RWPE2 (cell line): ENCODE measurements at places on chromosomes 11 and 22.
A peak's percentile ranks its signal among the peaks of the same experiment; 100 is the strongest.

GRCh38 chr11:103888541-103888951 lies 147.9 kb upstream of the DDI1 start:
- no peak for DNase-seq

DNA sequence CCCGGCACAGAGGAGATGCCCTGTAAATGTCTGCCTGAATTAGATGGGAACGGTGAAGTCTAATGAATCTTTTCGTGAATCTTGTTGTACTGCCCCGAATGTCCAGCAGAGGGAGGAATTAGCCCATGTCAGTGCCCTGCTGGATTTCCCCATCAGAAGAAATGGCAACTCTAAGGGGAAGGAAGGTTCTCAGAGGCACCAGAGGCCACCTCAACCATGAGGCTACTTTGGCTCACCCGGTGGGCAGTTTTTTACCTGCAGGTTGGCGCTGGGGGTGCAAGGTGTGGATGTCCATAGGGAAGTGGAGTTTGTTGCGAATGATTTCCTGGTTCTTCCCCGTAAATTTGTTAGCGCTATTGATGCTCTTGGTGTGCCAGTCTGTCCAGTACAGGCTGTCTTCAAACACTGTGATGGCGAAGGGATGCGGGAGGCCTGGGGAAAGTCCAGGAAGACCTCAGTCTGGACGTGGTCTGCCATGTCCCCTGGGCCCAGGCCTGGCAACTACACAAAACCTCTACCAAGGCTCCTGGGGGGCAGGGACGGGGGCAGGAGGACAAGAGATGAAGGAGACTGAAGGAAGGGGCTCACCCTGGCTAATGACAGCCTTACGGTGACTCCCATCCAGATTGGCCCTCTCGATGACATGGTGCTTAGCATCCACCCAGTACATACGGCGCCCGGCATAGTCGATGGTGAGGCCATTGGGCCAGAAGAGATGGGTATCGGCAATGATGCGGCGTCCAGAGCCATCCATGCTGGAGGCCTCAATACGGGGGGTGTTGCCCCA lies 28.5 kb downstream of the LRP4 start:
- no peak for DNase-seq

GRCh38 chr11:48032721-48033120 lies 52.4 kb downstream of the PTPRJ start:
- no peak for DNase-seq

DNA sequence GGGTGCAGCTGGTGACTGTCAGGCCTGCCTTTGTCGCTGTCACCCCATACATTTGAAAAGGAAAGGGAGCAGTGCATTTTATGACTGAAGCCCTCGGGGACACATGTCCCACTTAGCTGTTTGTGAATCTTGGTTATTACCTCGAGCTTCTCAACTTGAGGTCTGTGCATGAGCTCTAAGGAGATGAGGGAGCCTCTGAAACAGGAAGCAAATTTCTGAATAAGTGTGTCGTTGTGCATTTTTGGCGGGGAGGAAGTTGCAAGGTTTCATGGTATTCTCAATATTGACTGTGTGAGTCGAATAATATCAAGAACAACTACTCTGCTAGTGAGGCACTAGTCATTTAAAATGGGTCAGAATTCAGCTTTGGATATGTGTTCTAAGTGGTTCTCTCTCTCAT lies 149.7 kb upstream of the PLET1 start:
- no peak for DNase-seq

- peak; percentile 64 for DNase-seq
These were observed 468 bp downstream of the PATL1 start for GRCh38 chr11:59668188-59668949.

DNA sequence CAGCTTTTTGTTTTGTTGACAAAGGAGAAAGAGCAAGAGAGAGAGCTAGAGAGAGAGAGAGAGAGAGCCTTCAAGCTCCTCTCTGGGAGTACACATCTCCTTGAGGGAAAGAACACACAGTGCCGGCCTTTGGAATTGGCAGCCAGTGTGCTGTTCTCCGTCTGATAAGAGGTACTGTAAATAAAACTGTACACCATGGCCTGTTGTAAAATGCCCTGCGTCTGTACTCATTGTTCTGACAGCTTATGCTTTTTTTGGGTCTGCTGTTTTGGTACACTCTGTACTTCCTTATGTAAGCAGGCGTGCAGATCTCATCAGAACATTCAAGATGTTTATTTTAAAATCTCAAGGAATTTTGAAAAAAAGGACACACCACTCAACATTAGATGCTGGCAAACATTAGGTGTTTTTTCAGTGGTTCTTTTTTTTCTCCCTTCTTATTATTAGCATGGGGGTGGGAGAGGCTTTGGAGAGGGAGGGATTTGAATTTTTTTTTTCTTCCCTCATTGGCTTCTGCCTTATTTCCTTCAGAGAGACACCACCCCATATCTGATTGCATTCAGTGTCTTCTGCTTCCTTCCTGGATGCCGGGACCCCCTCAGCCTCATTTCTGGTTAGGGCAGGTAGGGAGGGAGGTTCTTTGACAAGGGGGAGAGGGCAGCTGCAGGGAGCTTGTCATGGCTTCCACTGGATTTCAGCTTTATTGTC lies 116.8 kb upstream of the NNMT start:
- DNase-seq: no peak

DNA sequence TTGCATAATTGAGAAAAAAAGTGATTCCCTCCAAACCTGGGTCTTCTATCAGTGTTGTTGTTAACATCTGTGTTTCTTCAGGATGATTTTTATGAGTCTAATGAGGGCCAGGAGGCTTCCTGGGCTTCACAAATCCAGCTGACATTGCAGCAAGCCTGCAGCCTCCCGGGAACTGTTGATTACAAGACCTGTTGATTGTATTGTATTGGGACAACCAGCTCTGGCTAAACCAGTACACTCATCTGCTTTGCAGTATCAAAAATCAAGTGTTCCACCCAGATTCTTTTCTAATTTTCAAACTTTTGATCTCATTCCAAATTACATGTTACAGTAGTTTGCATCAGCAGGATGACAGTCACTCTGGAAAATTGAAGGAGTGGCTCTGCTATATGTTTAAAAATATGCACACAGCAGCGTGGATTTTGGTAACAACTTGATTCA lies 16.1 kb upstream of the PRSS23 start:
- no peak for DNase-seq

DNA sequence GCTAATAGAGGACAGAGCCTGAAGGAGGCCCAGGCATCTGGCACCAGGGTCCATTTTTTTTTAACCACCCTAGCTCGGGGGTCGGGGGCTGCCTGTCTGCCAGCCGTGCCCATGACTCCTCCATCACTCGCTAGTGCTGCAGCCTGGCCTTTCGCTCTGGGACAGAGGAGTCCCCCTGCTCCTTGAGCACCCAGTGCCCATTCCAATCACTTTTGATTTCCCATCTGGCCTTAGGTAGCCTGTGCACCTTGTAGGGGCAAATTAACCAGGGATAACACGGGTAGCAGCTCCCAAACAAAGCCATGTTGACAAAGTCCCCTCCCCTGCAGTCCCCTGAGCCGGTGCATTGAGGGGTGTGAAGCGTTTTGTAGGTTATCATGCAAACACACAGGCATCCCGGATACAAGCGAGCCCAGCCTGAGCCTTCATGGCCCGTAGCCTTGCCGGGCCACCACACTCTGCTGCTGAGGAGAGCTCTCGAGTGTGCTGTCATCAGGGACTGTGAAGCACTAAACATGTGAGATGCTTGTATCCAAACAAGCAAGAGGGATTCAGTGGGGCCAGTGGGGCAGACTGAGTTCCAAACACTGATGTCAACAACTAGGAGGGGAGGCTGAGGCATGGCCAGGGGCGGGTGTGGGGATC lies 208.7 kb downstream of the DSCAML1 start:
- no peak for DNase-seq

- DNase-seq: no peak
These were observed 8.5 kb downstream of the MYRF start for GRCh38 chr11:61760946-61761345.

GRCh38 chr11:114354076-114354475 lies 46.2 kb downstream of the C11orf71 start:
- DNase-seq: peak; percentile 73

GRCh38 chr11:58276151-58276550 lies 8.1 kb upstream of the OR10W1 start:
- DNase-seq: no peak

DNA sequence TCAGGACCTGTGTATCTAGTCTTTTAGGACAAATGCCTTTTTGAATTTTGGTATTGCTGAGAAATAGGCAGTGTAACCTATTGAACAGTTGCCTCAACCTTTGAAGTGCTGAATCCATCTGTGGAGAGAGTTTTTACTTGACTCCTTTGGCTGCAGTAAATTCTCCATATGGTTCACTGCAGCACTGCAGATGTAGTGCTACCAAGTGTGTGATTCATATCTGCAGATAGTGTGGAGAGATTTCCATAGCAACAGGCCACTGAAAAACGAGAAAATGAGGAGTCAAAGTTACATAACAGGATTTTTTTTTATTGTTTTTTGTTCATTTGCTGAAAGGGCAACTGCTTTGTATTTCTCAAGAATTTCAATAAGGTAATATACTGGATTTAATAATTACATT lies 356.1 kb downstream of the RAB38 start:
- no peak for DNase-seq

GRCh38 chr11:71518506-71519471 lies 8.3 kb upstream of the KRTAP5-7 start:
- no peak for DNase-seq

DNA sequence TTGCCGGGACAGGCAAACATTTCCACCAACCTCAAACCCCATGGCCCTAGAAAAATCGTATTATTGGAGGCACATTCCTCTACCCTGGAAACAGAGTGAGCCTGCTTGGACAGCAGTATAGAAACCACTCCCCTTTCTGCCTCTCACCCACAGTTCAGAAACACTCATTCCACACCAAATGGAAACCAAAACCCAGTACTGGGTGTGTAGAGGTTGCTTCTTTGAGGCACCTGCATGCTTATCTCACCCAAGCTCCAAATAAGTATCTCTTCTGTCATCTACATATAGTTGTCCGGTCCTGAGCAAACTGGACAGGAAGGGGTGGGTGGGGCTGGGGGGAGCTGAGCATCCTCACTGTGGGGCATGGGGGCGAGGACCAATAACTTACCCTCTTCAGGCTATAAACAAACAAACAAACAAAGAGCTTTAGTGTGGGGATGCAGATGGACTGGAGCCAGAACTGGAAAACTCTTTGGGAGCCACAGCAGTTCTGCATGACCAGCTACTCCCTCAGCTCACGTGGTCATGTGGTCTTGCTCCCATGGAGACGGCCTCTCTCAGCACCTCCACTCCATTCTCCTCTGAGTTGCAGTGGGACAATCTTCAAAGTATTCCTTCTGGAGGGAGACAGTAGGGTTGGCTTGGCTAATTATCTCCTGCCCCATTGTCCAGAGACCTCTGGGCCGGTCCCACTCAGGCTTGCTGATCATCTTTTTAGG lies 1.0 kb upstream of the PLAAT2 start:
- DNase-seq: no peak

DNA sequence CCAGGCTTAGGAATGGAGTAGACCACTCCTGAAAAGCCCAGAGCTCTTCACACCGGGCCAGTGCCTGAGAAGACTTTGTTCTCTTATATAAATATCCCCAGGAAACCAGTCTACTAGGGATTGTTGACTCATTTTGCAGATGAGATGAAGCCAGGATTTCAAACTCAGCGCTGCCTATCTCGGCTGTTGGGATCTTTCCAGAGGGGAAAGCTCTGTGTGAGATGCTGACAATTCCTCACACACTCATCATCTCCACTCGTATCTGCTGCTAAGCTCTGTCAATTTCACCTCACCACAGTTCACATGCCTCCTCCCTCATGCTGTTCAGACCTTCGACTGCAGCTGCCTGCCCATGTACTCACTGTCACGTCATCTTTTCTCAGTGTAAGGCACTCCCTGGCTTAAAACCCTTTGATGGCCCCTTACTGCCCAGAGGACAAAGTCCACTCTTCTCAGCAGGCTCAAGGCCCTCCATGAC lies 12.5 kb downstream of the USH1C start:
- no peak for DNase-seq

DNA sequence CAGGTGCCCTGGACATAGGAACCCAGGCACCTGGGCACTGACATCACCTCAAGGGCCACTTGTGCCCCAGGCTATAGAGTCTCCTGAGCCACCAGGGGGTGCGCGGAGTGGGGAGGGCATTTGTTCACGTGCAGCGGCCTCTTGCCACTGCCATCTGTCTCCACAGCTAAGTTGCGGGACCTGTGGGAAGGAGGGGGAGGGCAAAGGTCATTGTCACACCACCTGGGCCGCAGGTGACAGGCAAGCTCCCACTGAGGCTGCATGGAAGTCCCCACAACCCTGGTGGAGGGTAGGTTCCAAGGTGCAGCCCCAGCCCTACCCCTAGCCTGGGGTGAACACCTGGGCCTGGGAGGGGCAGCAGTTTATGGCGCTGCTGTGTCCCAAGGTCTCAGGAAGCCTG lies 79.5 kb downstream of the PIWIL3 start:
- no peak for DNase-seq
